ENCODE measurements at places on chromosomes 4 and X.

DNA sequence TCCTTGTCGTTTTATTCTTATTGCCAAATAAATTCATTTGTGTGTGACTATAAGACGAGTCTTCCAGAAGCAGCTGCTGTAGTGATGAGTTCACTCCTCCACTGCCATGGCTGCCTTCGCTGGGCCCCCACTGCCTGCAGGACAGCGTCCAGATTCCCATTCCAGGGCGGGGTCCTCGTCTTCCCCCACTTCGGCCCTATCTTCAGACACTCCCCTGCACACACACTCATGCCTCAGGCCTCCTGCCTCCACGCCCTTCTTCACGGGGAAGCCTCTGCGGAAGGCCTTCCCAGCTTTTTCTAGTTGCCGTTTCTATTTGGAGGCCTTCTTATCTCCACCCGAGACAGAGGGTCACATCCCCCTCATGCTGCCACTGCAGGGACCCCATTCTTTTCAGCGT is 80.4 kb downstream of the SHROOM2 start:
- peak; percentile 36 for DNase-seq

- DNase-seq, result peak; percentile 67
Measured at GRCh38 chrX:118228041-118228440, 111.4 kb upstream of the KLHL13 start.

DNA sequence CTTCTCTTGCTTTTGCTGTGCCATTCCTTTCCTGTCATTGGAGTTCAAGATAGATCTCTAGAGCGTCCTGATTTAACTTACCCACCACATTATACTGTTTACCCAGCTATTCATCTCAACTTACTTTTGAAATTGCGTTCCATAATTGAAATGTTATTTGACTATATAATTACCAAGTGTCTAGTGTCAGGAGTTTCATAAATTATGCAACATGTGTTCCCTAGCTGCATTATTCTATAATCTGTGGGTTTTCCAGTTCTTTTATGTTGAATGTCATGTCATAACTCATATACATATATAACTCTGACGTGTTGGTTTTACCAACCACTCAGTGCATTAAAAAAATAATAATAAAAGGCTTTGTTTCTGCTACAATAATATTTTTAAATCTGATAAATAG is 285.9 kb upstream of the ARSJ start:
- no peak for DNase-seq

DNA sequence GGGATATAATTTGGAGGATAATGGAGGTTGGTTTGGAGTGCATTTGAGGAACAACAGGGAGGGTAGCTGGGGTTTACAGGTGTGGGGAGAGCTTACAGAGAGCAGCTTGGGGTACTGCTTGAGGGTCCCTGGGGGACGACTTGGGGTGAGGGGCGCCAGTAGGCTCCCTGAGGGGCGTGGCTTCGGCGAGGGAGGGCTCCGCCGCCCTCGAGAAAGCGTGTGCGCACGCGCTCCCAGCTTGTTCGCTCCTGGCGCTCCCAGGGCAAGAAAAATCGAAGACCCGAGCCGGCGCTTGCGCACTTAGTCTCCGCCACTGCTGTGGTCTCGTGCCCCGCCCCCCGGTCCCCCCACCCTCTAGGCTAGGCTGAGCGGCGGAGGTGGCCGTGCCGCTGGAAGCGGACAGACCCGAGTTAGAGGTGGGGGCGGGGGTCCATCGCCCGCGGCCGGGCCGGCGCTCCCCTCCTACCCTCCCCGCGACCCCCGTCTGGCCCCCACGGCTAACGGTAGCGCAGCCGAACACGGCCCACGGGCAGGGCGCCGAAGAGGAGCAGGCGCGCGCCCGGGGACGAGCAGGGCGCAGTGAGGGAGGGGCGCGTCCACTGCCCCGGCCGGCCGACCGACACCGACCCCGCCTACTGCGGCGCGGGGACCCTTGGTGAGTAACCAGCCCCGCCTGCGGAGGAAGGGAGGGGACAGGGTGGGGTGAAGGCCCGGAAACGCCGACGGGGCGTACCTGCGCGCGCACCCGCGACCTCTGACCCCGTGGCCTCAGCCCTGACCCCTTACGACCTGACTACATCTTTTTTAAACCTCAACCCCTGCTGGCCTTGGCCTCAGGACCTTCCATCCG is 5.4 kb upstream of the CCDC120 start:
- DNase-seq, result no peak

GRCh38 chrX:152917656-152918579 is 20.1 kb downstream of the ZNF185 start:
- no peak for DNase-seq

DNA sequence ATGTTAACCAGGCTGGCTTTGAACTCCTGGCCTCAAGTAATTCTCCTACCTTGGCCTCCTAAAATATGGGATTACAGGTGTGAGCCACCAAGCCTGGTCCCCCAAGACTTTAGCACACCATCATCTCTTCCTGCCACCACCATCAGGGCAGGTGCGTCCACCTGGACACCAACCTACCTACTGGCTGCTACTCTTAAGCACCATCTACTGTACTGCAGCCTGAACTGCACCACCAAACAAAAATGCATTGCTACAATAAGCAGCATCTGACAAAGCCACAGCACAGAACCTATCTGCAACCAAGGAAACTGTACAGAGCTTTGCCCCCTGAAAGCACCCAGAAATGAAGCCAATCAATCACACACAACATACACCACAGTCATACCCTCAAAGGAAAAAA is 139.7 kb downstream of the EFHC2 start:
- DNase-seq, result no peak

DNA sequence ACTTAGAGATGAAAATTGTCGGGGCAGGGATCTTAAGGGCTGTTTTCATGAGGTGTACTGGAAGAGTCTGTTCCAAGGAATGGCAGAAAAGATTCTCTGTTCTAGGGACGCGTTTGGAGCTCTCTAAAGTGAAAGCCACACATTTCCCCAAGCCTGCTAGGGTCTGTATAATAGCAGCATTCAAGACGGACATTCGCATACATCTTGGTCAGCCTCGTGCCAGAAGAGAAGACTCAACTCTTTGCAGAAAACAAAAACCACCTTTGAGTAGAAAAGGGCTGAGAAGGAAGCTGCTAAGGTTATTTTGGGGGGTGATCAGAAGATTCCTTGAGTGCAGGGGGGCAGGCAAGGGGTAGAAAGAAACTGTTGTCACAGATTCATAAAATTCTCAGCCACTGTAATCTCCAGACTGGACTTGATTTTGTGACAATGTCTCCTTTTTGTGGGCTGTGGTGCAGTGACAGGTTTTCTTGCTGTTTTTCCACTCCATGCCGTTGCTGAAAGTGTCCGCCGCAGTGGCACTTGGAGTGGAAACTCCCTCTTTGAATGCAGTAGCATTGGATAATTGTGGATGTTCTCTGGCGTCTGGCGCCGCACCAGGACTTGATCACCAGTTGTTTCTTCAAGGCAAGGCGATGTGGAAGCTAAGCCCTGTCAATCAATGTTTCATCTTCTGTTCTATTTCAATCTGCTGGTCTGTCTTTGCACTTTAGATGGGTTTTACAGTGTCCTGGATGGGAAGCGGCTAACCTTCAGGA is 2.9 kb downstream of the GYG2 start:
- DNase-seq, result no peak

- DNase-seq, result peak; percentile 40
Measured at GRCh38 chrX:38868941-38869401, 67.7 kb downstream of the MID1IP1 start.

- peak; percentile 76 for DNase-seq
Measured at GRCh38 chr4:68373513-68373912, 23.6 kb upstream of the YTHDC1 start.

DNA sequence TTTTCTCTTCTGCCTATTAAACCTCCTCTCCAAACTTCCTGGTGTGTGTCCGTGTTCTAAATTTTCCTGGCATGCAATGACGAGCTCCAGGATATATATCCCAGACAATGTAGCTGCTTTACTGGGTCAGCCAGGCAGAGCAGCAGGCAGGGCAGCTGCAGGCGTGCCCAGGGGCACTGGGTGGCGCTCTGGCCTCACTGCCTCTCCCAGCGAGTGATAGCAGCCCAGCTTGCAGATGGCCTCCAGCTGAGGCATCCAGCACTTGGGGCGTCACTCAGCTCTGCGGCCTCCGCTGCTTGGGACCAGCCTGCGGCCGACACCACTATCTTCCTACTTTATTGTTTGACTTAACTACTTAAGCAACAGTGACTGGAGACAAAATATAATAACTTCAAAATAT is 23.0 kb upstream of the UBA6 start:
- DNase-seq, result no peak

GRCh38 chrX:107566604-107567262 is 61.6 kb upstream of the PRPS1 start:
- DNase-seq, result peak; percentile 41

DNA sequence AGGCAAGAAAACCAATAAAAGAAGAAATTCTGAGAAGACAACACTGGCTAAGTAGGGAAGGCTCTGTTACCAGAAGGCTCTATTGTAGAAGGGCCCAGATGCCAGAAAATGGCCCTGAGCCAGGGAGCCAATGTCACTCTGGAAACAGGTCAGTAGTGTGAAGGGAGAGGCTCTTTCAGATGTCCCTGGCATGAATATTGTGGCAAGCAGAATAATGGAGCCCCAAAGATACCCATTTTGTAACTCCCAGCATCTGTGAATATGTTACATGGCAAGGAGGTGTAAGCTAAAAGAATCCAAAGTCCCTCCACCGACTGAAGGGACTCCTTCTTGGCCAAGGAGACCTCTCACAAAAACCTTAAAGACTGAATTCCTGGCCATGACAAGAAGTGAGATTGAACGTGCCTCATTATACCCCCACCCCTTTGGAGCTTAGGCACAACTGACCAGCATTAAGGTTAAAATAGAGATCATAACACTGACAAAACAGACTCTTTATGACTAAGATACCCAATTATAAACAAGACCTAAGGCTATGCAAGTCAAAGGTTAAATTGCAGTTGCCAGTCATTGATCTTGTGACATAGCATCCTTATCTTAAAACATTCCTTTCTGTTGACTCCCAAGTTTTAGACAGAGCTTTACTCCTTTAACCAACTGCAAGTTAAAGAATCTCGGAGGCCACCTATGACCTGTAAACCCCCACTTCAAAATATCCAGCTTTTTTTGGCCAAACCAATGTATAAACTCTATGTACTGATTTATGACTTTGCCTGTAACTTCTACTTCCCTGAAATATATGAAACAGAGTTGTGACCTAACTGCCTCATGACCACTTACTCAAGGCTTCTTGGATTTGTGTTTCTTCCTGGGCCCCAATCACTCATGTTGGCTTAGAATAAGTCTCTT is 42.2 kb upstream of the SMIM10 start:
- peak; percentile 89 for DNase-seq

DNA sequence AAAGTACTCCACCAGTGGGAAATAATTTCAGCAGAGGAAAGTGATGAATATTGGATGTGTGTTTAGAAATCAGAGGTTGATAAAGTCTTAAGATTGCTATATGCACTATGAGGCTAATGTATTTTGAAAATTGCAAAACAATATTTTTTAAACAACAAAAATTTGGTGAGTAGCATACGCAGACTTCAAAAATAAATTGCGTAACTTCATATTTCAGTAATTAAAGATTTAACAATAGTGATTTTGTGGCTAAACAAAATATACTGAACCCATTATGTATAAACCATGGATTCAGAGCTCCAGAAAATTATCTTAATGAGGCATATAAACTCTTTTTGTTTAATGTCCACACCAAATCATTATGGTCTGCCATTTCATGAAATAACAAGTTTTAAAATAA is 3.3 kb upstream of the TAPT1 start:
- DNase-seq, result no peak

- peak; percentile 42 for DNase-seq
Measured at GRCh38 chr4:15779306-15779705, 1.2 kb downstream of the CD38 start.

- DNase-seq, result peak; percentile 2
Measured at GRCh38 chrX:25873196-25873595, 264.9 kb upstream of the MAGEB18 start.

GRCh38 chrX:98357146-98357545 is 1473.4 kb downstream of the RPA4 start:
- no peak for DNase-seq

GRCh38 chr4:139312552-139313332 is 10.5 kb upstream of the NDUFC1 start:
- no peak for DNase-seq

GRCh38 chrX:39527025-39527424 is 570.7 kb downstream of the BCOR start:
- peak; percentile 68 for DNase-seq

DNA sequence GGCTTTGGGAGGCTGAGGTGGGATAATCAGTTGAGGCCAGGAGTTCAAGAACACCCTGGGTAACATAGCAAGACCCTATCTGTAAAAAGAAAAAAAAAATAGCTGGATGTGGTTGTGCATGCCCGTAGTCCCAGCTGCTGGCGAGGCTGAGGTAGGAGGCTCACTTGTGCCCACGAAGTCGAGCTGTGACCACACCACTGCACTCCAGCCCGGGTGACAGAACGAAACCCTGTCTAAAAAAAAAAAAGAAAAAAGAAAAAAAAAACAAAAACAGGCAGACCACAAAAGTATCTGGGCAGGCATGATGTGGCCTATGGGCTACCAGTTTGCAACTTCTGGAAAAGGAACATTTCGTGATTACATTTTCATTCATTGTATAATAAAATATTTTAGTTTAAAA is 38.1 kb upstream of the RASGEF1B start:
- no peak for DNase-seq

- no peak for DNase-seq
Measured at GRCh38 chrX:147377728-147378127, 534.0 kb upstream of the FMR1 start.

GRCh38 chrX:95622200-95622599 is 1062.4 kb upstream of the DIAPH2 start:
- no peak for DNase-seq

- no peak for DNase-seq
Measured at GRCh38 chrX:11429538-11430085, 136.4 kb downstream of the AMELX start.

DNA sequence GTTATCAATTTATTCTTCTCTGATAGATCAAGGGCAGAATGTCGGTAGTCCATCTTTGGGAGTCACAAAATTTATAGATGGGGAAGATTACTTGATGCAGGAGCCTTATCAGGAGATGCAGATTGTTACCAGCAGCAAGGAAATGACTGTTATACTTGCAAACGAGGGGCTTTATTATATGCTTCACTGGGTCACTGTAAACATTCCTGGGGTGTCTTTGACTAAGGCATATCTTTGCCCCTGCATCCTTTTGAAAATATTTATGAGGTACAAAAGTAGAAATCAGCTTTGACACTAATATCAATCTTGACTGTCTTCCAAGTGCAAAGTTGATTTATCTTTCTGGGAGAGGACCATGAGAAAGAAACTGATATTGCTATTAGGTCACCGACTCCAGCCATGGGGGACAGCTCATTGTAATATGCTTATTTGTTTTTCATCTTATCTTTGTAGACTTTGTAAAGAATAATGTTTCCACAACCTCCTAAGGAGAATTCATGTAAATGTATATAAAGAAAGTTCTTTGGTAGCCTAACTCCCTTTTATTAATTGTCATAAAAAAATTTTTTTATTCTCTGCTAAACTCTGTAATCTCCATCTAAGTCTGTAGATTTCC is 177.3 kb upstream of the EMCN start:
- no peak for DNase-seq

- DNase-seq, result no peak
Measured at GRCh38 chrX:153864561-153865320, 21.2 kb downstream of the L1CAM start.

- DNase-seq, result no peak
Measured at GRCh38 chr4:3217266-3217665, 31.7 kb upstream of the MSANTD1 start.

- DNase-seq, result no peak
Measured at GRCh38 chr4:177023951-177024350, 231.2 kb upstream of the VEGFC start.

- peak; percentile 47 for DNase-seq
Measured at GRCh38 chrX:101931488-101932248, at the start of gene ZMAT1. ZMAT1 (minus strand) TSS chrX:101932027; CDS start chrX:101932008, 19 bp downstream.

Measured in astrocyte (in vitro differentiated cells and primary cell).